ENCODE measurements at places on chromosomes 4 and X.

- peak; percentile 53 for DNase-seq
These were observed 885 bp downstream of the CCDC110 start for GRCh38 chr4:185470501-185471195.

DNA sequence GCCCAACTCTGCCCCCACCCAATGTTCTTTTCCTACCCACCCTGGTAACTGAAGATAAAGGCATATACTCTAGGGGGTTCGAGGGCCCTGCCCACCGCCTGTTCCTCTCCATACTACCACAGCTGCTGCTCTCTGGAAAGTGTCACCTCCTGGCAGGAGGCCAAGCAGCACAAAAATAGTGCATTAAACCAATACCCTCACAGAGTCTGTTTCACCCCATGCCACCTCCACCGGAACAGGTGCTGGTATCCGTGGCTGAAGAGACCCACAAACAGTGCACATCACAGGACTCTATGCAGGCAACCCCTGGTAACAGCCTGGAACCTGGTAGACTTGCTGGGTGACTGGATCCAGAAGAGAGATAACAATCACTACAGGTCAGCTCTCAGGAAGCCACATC lies 85.1 kb upstream of the CTSO start:
- DNase-seq, result no peak

DNA sequence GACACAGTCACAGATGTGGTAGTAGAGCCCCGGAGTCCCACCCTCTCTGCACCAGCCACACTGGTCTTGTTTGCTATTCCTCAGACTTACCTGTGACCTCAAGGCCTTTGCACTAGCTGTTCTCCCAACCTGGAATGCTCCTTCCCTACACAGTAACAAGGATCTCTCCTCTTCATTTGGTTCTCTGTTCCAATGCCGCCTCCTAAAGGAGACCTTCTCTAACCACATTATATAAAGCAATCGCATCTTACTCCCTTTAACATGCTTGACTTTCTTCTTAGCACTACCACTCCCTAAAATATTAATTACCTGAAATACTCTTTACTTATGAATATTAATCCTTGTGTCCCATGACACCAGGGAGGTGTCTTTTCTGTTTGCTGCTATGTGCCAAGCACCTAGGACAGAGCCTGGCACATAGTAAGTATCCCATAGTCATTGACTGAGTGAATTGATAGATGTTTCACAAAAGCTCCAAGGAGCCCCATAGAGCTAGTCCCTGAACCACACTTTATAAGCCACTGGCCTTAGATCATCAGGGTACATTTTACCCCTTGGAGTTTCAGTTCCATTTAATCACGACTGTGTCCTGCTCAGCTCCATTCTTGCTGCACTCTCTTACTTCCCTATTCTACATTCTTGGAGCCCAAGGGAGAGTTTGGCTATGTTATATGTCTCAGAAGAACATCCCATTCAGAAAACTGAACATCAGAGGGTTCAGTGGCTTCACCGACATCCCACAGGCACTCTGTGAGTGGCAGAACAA lies 312.7 kb downstream of the RAB28 start:
- DNase-seq, result no peak

DNA sequence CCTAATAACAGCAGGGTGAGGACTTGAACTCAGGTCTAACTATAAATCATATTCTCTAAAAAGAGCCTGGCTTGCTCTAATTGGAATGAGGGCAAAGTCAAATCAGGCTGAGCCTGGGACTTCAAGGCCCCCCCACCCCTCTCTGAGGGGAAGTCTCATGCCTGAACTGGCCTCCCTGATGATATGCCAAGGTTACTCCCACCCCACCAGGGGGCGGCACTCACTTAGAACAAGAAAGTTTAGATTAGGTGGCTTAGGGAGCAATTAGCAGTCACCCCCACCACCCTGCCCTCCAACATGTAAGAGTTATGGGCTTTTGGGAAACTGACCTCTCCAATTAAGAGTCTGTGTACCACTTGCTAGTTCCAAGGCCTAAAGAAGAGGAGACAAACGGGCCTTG lies 2.7 kb downstream of the FOXO4 start:
- no peak for DNase-seq

DNA sequence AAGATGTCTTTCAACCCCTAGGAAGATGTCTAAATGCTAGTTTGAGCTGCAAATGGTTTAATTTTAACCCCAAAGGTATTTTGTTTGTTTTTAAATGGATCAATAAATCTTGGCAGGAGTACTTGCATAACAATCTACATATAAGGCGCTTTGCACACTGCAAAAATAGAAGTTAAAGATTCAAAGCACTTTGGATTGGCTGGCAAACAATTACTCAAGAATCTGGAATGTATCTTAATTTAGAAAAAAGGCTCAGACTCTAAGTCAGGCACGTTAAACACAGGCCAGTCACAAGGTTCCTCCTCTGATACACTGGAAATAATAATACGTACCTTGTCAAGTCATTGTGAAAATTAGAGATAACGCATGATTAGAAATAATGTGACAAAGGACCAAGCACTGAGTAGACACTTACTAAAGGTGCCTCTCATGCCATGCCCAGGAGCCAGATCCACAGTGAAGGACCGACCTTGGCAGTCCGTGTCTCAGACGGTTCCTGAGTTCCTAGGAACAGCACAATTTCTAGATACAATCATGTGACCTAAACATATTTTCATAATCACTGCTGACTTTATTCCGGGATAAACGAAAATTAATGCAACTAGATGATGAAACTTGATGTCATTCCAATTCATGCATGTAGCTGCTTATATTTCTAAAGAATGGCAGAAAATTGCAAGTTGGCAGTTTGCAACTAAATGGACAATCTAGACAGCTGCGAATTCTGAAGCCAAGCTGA lies 49.6 kb downstream of the PROM1 start:
- DNase-seq, result no peak

GRCh38 chrX:23066588-23067281 lies 67.0 kb downstream of the DDX53 start:
- DNase-seq, result no peak

DNA sequence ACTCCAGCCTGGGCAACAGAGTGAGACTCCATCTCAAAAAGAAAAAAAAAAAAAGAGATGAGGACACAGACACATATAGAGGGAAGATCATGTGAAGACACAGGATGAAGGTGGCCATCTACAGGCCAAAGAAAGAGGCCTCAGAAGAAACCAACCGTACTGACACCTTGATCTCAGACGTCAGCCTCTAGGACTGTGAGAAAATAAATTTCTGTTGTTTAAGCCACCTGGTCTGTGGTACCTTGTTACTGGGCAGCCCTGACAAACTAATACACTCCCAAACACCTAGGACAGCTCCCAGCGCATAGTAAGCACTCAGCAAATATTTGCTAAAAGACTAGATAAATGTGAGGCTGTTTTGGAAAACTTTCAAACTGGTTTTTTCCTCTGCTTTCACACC lies 59.2 kb upstream of the SMIM10 start:
- no peak for DNase-seq

DNA sequence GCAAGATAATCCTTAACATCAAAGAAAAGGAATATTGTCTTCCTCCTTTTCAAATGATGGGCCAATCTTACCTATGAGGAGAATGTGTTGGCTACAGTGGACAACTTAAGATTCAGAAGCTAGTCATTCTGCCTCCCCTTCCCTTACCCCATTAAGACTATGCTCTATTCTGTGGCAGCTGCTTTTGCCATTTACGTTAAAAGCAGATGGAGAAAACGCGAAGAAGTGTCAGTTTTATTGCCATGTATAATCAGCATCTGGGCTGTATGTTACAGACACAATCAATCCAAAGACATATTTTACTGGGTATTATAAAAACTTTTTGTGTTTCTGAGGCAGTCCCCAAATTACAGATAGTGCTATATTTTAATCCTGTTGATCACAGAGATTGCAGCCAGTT lies 196.1 kb upstream of the PACRGL start:
- DNase-seq, result no peak

GRCh38 chrX:55908661-55909212 lies 191.2 kb downstream of the RRAGB start:
- DNase-seq, result peak; percentile 3

DNA sequence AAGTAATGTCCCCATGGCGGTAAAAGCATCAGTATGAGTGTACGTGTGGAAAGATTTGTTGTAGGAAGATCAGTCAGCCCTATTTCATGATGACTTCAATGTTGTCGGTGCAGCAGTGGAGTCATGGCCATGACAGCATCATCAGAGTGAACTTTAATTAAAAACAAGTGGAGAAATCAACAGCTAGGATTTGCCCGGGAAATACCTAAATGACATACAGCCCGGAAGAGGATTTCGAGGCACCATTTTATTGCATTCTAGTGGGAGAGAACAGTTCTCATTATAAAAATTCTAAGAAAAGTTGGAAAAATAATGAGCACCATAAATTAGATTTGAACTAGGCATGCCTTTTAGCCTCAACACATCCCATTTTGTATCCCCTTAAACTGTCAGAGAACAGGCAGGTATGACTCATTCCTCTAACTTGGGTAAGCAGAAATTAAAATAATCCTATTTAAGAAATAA lies 170.1 kb downstream of the SHROOM3 start:
- no peak for DNase-seq

DNA sequence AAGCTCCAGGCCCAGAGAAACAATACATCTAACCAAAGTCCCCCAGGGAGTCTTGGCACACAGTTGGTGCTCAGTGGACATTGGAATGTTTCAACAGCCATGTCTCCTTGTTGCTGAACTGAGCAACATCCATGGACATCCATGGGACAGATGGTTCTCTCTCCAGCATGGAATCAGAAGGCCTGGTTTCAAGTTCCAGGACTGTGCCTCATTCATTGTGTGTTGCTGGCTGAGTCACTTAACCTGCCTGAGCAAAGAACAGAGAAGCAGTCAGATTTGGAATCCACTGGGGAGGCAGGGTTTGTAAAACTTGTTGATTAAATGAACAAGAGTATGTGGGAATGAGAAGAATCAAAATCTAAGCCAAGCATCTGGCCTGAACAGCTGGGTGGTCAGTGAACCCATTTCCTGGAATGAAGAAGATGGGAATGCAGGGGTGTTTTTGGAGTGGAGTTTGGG lies 147.9 kb downstream of the CHIC2 start:
- no peak for DNase-seq

DNA sequence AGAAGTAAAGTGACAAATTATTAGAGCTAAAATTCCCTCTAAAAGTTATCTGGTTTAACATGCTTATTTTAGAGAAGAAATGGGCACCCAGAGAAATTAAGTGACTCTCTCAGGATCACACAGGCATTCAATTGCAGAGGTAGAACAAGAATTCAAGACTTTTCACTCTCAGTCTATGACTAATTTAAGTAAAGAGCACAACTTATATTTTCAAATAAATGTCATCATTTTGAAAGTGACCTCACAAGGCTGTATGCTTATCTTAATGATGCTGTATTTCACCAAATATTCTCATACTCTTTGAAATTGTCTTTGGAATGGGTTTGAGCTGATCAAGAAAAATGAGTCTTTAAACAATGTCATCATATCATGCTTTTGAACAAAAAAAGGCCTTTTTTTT lies 15.3 kb downstream of the GPR174 start:
- DNase-seq, result no peak

- DNase-seq, result no peak
These were observed 4.3 kb upstream of the SCD5 start for GRCh38 chr4:82802911-82803310.

GRCh38 chrX:120840827-120841226 lies 34.8 kb downstream of the CT47B1 start:
- no peak for DNase-seq

- DNase-seq, result no peak
These were observed 12.1 kb upstream of the DCTD start for GRCh38 chr4:182929296-182929695.

DNA sequence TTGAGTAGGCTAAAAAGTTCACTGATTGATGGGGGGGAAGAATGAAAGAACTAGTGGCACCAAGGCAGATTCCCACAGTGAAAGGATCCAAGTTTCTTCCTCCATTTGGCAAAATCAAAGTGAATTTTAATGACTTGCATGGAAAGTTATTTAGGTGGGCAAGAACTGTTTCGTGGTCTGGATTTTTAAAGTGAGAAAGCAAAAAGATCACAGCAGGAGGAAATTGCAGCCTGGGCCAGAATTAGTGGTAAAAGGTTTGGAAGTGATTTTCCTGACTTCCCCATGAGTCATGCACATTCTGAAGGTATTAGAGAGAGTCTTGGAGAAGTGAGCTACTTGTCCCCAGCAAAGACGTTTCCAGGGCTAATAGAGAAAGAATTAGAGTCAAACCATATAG lies 207.8 kb downstream of the ANTXR2 start:
- no peak for DNase-seq

DNA sequence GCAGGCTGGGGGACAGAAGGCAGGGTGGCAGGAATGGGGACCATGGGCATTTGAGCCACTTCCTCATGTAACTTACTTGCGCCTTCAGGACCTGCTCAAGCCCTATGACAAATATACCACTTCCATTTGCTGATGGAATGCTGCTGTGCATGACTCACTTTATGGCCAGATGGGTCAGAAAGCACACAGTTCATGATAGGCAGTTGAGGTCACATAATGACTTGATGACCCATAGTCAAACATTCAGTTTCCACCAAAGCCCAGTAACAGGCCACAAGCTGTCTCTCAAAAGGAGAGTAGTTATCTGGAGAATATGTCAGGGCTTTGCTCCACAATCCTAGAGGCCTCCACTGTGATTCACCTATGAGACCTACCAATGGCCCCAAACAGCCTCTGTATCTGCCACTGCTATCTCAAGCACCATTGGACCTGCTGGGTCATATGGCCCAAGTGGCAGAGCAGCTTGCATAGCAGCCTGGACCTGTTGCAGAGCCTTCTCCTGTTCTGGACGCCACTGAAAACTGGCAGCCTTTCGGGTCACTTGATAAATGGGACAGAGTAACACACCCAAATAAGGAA lies 5.3 kb upstream of the PAPSS1 start:
- DNase-seq, result no peak

GRCh38 chr4:185896817-185897488 lies 85.0 kb upstream of the SORBS2 start:
- no peak for DNase-seq

DNA sequence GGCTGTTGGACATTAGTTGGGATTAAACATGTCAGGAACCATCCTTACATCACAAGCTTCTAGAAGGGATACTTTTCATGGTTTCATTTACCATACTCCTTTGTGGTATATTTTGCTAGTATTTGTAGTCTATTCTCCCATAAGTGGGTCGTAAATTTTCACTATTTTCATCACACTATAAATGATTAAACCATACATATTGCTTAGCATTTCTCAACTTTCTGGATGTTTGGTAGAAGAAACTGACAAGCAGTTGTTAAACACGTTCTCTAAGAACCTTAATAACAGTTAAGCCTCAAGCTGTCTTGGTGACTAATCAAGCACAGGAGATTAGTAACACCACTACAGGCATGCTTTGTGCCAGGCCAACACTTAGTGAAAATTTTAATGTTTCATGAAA lies 375.5 kb downstream of the NAF1 start:
- DNase-seq, result no peak

- DNase-seq, result no peak
These were observed 3.4 kb upstream of the USP53 start for GRCh38 chr4:119209077-119209476.

Data from cerebellum (tissue), 4 donors.